ENCODE measurements at places on chromosomes 12 and 14.
A peak's percentile ranks its signal among the peaks of the same experiment; 100 is the strongest.

GRCh38 chr14:70962935-70963334 is 55.7 kb downstream of the PCNX1 start:
- no peak for DNase-seq

DNA sequence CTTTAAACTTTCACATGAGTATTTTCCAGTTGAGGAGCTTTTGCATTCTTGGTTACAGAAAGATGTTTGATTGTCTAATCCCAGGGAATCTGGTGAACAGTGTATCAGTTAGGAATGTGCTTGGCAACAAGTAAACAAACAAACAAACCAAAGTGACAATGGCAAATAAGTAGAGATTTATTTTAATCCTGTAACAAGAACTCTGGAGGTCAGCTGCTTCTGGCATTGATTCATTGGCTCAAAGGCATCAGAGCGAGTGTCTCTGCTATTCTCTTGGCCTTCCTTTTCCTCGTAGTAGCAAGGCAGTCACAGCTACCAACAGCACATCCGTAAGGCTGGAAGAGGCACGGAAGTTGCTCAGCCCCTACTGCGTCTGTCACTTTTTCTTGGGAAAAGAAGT is 37.2 kb downstream of the CRADD start:
- DNase-seq = no peak

DNA sequence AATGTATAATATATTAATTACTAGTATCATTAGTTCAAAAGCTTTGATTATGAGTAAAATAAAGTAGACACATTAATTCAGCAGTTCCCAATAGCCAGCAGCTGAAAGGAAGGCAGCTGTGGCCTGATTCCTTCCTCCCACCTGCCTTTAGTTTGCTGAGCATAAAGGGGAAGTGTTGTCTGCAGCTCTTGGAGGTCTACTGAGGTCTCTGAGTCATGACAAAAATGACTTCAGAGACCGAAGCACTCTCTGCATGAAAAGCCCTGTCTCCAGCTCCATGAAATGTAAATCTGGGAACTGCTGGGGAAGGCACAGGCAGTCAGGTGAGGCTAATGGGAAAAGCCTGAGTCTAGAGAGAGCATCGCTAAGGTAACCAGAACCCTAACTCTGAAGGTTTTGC is 165.4 kb downstream of the NRXN3 start:
- DNase-seq = no peak

- DNase-seq = no peak
Observed at GRCh38 chr12:54296393-54297099, 4.3 kb downstream of the NFE2 start.

- no peak for DNase-seq
Observed at GRCh38 chr14:58085877-58086276, 66.1 kb downstream of the ARMH4 start.

- no peak for DNase-seq
Observed at GRCh38 chr12:131077931-131078391, 124.3 kb downstream of the ADGRD1 start.

GRCh38 chr14:93527203-93527607 is 96.5 kb downstream of the UNC79 start:
- peak; percentile 54 for DNase-seq

- DNase-seq = no peak
Observed at GRCh38 chr14:80049055-80049454, 162.2 kb downstream of the DIO2 start.

GRCh38 chr14:76390621-76391020 is 14.7 kb downstream of the ESRRB start:
- DNase-seq = no peak

DNA sequence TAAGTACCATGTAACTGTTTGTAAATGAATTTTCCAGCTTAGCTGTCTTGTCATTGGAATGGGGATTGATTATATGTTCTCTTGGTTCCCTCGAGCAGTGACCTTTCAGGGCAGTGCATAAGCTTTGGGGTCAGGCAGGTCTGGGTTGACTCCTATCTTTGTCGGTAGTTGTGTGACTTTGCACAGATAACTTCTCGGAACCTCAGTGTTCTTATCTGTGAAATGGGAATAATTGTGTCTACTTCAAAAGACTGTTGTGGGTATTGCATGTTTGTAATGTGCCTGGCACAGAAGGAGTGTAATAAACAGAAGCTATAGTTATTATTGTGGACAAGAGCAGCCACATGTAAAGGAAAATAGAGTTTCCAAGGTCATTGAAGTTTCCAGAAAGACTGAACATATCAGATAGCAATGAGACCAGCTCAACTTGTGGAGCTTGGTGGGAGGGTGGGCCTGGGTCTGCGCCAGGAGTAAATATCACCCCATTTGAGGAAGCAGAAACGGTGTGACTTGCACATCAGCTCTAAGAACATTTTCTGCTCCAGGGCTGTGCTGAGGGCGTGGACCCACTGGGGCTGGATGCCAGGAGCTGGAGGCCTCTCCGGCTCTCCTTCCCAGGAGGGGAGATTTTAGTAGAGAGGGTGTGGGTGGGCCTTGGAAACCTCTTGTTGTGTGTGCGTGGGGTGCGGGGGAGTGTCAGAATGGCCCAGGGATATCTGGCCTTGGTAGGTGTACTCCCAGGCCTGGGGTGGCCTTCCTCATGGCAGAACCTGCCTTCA is 19.7 kb downstream of the FOS start:
- DNase-seq = peak; percentile 54

DNA sequence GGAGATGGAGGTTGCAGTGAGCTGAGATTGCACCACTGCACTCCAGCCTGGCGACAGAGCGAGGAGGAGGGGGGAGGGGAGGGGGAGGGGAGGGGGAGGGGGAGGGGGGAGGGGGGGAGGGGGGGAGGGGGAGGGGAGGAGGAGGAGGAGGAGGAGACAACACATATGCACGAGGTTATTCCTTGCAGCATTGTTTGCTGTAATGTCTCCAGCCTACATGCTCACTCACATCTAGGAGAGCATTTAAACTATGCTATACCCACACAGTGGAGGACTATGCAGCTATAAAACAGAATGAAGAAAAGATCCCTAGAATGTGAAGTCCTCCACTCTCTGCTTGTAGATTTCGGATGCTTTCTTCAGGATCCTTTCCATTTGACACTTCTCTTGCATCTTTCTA is 3.5 kb upstream of the HIGD1C start:
- DNase-seq = no peak

- no peak for DNase-seq
Observed at GRCh38 chr12:107490010-107490409, 195.6 kb upstream of the PWP1 start.

- DNase-seq = no peak
Observed at GRCh38 chr12:93378998-93379325, 1.2 kb downstream of the NUDT4 start.

DNA sequence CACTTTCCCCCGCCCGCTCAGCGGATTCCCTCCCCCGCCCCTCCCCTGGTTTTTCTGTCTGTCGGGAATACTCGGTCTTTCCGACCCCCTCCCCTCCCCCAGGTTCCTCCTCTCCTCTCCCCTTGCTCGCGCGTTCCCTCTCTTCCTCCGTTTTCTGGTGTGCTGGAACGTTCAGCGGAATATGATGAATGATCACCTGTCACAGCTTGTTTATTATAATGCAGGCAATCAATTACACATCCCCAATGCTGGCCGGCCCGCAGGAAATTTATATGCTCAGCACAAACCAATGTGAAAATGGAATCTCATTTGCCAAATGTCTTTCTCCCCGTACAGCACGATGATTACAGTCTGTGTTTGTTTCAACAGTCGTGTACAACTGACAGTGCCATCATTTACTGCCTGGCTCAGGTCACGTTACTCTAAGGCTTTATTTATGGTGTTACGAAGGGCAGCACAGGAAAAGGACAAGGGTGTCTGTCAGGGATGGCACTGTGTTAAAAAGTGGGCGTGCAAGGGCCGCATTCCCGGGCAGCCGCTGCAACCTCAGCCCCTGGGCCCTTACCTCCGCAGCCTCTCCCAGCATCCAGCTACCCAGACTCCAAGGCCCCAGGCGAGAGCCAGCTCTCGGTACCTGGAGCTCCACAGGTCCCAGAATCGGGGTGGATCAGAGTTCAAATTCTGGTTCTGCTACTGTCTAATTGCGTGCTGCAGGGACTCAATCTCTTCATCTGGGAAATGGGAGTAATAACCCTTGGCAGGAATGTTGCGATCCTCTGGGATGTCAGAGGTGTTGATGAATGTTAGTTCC is 24.7 kb upstream of the MAP1LC3B2 start:
- peak; percentile 51 for DNase-seq

GRCh38 chr12:78470354-78471195 is 394.0 kb upstream of the SYT1 start:
- peak; percentile 53 for DNase-seq

DNA sequence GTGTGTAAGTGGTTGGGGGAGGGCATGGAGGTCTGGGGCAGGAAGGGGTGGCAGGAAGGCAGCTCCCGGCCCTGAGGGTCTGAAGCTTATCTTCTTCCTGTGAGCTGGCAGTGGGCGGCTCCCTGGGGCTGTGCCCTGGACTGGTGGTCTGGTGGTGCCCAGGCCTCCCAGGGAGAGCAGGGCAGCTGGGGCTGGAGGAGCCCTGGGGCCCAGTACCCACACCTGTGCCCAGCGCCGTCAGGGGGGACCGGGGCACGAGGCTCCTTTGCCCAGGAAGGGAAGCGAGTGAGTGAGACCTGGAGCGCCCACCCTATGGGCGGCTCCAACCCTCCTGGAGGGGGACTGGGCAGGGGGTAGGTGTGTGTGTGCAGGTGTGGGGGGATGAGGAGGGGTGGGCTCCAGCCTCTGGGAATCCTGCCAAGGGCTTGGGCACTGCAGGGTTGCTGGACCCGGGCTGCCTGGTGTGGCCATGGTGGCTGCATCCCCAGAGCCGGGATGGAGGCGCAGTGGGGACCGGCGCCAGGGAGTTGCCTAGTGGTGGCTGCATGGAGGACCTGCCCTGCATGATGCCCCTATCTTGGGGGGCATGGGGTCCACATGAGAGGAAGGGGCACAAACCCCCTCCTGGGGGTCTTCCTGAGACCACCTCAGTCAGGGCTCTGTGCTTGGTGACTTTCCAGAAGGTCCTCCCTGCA is 353.6 kb downstream of the TMEM121 start:
- no peak for DNase-seq

GRCh38 chr14:69672356-69672755 is 61.0 kb downstream of the SUSD6 start:
- DNase-seq = no peak

DNA sequence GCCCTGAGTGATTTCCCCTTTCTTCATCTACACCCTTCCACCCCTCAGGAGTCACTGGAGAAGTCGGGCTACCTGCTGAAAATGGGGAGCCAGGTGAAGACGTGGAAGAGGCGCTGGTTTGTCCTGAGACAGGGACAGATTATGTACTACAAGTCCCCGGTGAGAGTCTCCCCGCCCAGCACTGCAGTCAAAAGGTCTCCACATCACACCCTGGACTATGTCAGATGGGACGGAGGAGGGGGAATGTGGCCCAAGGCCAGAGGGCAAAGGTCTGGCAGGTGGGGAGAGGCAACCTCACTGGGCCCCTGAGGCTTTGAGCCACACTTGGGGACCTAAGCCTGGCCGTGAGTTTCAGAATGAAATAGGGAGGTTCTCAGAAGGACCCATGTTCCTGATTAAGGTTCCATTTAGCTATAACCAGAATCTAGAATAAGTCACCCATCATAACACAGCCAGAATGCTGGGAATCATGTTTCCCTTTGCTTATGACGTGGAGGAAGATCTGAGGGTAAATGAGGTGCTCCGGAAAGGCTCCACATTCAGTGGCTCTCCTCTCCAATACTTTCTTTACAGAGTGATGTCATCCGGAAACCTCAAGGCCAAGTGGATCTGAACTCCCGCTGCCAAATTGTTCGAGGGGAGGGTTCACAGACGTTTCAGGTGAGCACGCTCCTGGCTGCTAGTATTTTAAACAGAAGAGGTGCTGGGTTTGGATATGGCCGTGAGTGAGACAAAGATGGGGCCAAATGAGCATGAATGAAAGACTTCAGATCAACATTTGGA is 26.6 kb downstream of the PIGH start:
- DNase-seq = no peak

DNA sequence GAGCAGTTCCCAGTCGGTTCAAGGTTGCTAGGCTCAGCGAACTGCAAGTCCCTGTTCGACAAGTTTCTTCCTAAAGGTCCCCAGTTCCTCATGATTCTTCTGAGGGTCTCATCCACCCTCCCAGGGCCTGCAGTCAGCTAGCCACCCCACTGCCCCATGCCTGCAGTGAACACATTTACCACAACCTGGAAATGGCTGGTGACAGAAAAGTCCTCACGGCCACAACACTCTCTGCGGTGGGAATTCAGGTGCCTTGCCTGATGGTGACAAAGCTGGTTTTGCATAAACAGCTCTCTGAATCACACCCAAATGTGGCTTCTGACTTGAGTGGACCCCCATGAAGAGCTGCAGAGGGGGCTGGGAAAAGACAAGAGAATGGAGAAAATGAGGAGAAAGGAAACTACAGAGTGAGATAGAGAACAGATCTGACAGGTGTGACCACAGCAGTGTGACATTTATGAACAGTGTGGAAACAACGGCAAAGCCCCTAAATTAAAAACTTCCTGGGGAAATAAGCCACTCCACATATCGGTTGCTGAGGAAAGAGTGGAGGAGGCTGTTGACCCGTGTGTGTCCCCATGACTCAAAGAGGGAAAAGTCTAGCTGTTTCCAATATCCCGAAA is 1.3 kb upstream of the CD27 start:
- DNase-seq = no peak

DNA sequence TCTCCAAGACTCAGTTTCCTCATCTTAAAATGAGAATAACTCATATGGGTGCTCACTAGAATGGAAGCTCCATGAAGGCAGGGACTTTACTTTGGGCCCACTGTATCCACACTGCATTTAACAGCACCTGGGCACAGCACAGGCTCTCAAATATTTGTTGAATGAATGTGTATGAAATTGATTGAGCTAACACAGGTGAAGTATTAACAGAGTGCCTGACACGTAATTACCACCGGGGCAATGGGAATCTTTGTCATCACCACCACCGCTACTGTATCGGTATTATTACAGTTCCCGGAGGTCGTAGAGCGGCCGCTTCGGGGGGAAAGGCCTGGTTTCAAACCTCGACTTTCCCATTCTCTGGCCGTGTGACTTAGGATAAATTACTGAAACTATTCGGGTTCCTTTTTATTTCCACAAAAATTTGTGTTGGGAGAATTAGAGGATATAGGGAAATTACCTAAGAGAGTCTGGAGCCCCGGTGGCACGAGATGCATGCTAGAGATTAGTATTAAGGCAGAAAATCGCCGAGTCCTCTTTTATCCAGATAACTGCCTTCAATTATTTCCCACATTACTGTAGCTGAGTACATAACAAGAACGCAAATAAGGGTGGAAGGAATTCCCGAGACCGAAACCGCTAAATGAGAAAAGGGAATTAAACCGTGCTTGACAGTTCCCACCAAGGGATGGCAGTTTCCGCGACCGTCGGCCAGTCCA is 1.0 kb upstream of the RIC8B start:
- DNase-seq = no peak

DNA sequence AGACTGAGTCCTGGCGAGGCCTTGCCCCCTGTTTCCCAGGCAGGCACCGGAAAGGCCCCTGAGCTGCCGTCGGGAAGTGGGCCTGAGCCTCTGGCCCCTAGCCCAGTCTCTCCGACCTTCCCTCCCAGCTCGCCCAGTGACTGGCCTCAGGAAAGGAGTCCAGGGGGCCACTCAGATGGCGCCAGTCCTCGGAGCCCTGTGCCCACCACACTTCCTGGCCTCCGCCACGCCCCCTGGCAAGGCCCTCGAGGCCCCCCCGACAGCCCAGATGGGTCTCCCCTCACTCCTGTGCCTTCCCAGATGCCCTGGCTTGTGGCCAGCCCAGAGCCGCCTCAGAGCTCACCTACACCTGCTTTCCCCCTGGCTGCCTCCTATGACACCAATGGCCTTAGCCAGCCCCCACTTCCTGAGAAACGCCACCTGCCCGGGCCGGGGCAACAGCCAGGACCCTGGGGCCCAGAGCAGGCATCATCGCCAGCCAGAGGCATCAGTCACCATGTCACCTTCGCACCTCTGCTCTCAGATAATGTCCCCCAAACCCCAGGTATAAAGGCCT is 10.9 kb downstream of the TNS2 start:
- no peak for DNase-seq

GRCh38 chr14:54133896-54134295 is 177.3 kb upstream of the BMP4 start:
- peak; percentile 95 for DNase-seq
